Activated T-helper 1 cell treated with anti-CD3 and anti-CD28 coated beads, Interleukin-12 subunit alpha, Interleukin-12 subunit beta, Interleukin-2, Interleukin-4 antibody, amounts not matched to agents 30 ng/mL and 10 ng/mL and 1 ng/mL, durations not matched to agents 14 hours and 24 hours and 36 hours (primary cell): ENCODE measurements at places on chromosomes 11 and 22.

DNA sequence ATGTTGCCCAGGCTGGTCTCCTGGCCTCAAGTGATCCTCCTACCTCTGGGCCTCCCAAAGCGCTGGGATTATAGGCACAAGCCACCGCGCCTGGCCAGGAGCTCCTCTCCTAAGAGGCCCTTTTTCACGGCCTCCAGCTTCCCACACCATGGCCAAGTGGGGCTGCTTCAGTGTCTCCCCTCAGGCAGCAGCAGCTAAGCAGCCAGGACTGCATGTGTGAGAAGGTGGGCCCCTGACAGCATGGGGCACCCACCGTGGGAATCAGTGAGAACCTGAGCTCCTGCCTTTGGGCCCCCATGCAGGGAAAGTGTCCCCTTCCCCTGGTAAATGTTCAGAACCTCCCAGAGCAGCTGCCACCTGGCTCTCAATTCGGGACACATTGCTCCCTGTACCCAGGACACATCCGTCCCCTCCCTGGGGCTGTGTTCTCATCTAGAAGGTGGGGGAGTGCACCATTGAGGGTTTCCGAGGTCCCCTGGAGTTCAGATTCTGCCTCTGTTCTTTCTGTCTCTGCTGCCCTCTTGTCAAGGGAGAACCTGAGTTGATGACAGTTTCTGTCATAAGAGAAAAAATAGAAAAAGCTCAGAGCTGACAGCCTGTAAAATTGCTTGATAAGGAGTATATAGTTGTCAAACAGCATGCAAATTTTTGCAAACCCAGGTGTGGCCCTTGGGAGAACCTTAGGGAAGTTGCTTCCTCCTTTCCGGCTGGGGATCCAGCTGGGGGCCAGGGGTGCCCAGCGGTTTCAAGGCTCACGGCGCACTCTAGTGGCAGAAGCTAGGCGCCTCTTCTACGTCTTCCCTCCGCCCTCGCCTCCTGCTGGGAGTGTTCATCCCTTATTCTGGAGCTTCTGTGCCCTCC lies 29.7 kb downstream of the FAM83F start:
- peak; percentile 39 for DNase-seq

DNA sequence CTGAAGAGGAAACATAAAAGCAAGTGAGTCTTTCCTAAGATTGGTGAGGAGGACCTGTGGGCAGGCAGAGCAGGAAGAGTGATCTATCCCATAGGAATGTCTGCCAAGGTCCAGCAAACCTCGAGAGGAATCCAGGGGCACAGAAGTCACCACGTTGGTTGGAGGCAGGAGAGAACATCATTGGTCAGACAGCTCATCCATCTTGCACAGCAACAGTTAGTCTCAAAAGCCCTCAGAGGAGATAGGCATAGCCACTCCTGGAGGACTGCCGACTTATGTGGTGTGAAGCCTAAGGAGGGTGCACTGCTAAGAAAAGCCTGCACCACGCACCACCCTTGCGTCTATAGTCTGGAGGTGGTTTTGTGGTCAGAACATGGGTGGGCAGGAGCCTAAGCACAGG lies 109.1 kb downstream of the RASSF10 start:
- no peak for DNase-seq

DNA sequence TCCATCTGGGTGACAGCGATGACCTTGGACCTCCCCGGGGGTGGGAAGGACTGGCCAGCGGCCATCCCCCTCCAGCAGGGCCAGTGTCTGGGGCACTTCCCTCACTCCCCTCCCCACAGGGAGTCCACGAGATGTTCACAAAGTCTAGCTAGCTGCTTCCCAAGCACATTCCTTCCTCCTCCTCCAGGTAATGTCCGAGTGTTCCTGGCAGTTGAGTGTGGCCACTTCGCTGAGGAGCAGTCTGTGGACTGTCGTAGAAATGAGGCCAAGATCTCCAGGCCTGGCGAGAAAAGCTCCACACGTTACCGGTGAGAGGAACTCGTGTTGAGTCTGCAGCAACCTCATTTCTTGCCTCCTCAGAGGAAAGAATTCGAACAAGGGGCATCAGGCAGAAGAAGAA lies 425.5 kb downstream of the BRD1 start:
- DNase-seq = no peak

GRCh38 chr11:5196067-5196466 lies 4.4 kb downstream of the OR51V1 start:
- no peak for DNase-seq

DNA sequence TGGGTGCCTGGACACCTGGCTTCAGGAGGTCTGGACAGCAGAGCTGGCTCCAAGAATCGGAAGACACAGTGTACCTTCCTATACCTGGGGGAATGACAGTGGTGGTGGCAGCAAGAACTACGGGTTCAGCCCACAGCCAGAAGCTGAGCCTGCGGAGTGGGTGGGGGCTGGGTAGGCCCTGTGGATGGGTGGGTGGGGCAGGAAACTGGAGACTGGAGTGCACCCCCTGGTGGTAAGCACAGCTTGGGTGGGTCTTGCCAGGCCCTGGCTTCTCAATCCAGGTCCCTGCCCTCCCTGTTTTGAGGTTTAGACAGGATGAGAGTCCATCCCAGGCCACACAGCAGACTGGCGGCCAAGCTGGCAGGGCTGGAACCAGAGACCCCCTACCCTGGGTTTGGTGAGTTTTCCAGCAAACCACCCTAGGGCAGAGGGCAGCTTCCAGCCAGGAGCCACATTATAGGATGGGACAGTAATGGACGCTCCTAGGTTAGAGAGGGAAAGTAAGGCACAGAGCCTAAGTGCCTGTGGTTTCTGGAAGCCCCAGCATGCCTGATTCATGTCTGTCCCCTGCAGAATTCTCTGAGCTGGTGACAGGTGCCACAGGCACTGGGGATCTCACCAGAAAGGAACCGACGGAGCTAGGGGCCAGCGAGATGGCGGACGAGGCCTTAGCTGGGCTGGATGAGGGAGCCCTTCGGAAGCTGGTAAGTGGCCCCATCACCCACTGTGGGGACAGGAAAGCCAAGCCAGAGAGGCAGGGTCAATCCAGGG lies 1.7 kb downstream of the SMTN start:
- no peak for DNase-seq

- no peak for DNase-seq
Measured at GRCh38 chr11:32178692-32179091, 87.8 kb downstream of the RCN1 start.

DNA sequence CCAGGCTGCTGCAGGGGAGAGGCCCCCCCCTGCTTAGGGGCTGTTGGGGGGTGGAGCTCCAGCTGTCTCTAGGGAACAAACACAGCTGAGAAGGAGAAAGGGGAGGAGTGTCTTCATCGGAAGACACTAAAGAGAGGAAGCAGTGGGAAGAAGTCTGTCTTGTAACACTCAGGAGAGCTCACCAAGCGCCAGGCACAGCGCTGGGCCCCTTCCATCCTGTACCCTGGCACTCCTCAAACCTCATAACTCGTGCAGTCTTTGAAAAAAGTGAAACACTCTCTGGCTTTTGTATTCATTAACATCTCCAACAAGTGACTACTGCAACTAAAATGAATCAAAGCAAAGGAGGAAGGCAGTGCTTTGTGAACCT lies 67.4 kb upstream of the PRDM11 start:
- DNase-seq = no peak

- DNase-seq = no peak
Measured at GRCh38 chr11:134503100-134503499, 91.1 kb upstream of the B3GAT1 start.

DNA sequence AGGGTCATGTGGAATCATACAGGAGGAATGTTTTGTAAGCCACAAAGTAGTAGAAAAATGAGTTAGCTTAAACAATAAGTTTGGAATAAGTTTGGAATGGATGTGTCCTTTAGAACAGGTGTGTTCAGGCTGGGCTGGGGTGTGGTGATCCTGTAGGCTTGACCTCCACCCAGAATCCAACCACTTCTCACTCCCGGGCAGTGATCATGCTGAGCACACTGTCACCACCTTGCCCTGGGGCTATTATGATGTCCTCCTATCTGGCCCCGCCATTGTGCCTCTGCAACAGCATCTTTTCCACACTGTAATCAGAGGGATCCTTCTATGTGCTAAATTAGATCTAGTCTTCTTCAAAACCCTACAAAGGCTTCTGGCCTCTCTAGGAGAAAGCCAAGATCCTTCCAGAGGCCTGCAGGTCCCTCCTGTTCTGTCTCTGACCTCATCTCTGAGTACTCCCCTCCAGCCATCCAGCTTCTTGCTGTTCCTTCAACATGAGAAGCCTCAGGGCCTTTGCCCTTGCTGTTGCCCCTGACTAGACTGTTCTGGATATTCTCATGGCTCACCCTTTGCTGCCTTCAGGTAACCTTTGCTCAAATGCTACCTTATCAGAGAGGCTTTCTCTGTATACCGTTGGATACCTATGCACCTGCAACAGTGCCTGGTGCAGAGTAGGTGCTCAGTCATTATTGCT lies 18.8 kb upstream of the ACCSL start:
- DNase-seq = no peak

DNA sequence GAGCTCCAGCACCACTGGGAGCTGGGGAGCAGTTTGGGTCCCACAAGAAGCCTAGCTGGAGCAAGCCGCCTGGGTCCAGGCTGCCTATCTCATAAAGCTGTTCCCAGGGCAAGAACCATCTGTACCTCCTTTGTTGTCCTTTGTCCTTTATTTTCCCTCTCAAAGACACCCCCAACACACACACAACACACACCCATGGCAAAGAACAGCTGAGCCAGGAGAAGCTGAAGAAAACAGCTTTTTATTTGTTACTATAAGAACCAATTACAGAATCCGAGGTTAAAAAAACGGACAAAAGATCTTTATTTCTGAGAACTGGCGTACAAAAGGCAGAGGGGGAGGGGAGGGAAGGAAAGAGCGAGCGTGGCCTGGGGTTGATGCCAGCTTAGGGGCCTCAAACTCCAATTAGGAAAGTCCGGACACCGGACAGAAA lies 1.7 kb upstream of the TUT1 start:
- no peak for DNase-seq
